ENCODE measurements at places on chromosomes 16 and 17.

GRCh38 chr17:77836557-77837041 is 121.9 kb upstream of the TNRC6C start:
- peak; percentile 67 for DNase-seq

- DNase-seq, result no peak
Measured at GRCh38 chr16:75565640-75566039, 539 bp upstream of the GABARAPL2 start.

GRCh38 chr16:76176153-76176552 is 101.0 kb upstream of the CNTNAP4 start:
- no peak for DNase-seq

DNA sequence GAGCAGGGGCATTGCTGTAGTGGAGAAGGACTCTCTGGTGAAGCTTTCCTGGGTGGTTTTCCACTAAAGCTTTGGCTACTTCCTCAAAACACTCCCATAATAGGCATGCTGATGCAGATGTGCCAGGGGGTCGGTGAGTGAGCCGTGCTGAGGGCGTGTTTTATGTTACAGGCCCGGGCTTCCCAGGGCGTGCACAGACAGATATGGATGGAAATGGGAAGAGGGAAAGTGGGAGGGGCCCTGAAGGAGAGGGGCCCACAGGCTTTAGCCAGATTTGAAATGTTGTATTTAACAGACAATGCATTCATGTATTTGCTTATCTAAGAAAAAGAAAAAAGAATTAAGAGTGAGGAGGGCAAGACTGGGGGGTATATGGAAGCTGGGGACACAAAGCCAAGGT is 56.3 kb downstream of the IL21R start:
- DNase-seq, result no peak

- no peak for DNase-seq
Measured at GRCh38 chr16:8880839-8881510, 1.2 kb upstream of the LITAFD start.

GRCh38 chr17:68459037-68459639 is 1.8 kb upstream of the WIPI1 start:
- DNase-seq, result no peak

DNA sequence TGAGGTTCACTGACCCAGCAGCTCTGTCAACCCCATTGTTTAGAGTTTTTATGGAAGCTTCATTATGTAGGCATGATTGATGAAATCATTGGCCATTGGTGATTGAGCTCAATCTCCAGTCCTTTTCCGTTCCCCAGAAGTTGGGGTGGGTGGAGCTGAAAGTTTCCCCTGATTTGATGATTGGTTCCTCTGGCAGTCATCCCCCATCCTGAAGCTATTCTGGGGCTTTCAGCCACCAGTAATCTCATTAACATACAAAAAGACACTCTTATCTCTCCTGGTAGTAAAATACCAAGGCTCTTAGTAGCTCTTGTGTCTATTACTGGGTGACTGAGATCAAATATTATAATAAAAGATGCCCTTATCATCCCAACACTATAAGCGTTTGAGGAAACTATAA is 67.1 kb downstream of the TANC2 start:
- DNase-seq, result no peak

- DNase-seq, result no peak
Measured at GRCh38 chr16:10228779-10229178, 46.6 kb upstream of the GRIN2A start.

GRCh38 chr17:73973586-73974409 is 229.7 kb upstream of the RPL38 start:
- DNase-seq, result no peak

DNA sequence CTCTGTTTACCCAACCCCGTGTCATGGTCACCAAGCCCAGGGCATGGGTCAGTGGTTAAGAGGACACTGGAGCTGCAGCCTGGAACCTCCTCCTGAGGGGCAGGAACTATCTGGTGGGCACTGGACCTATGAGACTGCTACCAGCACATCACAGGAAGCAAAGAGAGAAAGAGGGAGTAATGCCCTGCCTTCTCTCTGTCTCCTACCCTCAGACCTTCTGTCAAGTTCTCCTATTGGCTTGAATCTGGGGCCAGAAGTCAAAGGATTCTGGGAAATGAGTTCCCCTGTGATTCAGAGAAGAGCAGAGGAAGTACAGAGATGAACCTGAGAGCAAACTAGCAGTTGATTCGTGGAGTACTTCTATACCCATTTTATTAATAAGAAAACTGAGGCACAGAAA is 123.0 kb upstream of the GNAO1 start:
- no peak for DNase-seq

DNA sequence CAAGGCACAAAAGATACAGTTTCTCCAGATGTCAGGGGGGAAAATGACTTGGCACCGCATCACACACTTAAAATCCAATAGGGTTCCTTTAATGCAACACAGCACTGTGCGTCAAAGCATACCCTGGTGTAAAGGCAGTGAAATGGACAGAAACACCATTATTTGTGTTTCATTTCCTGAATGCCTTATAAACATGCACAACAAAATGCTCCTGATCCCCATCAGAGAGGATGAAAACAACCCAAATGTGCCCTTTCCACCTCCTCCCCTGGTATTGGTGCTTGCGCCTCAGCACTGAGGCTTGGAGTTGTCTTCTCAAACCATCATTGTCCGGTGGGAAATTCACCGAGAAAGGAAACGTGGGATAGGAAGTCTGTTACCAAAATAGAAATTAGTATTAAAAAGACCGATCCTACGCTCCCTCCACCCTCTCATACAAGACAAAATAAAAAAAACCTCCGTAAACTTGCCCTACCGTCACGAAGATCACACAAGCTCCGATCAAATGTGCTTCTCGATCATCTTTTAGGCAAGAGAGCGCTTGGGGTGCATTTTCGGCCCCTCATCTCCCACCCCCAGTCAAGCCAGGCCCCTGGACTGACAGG is 722 bp downstream of the CDC27 start:
- no peak for DNase-seq

- DNase-seq, result no peak
Measured at GRCh38 chr17:83078378-83079351, 744 bp upstream of the METRNL start.

DNA sequence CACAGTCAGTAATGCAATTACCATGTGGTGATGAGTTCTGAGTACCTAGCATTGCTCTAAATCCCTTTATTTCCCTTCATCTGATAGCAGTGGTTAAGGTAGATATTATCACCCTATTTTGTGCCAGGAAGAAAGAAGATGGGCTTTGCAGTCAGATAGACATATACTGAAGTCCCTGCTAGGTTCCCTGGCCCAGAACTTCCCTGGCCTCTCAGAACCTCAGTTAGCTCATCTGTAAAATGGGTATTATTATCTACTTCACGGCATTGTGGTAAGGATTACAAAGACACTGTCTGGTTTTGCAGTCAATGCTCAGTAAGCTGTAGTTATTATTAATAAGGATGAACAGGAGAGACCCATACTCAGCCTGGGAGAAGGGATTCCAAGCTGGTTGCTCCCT is 4.6 kb upstream of the CRYBA1 start:
- no peak for DNase-seq

GRCh38 chr17:71709271-71709890 is 411.4 kb upstream of the SOX9 start:
- no peak for DNase-seq

DNA sequence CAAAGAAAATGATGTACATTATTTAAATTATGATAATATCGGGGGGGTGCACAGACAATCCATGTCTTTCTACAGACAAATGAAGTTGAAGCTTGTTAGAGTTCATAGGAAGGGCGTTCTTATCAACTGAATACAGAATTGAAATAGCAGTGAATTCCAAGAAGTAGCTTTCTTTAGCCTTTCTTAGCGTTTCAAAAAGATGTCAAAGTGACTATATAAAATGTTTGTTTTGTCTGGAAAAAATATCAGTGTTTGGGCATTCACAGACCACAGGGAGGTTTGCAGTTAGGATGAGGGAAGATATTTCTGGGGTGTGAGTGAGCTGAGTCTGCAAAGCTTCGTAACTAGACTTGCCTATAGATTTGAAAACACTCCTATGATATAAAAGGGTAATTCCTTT is 55.0 kb downstream of the STX8 start:
- DNase-seq, result no peak

- no peak for DNase-seq
Measured at GRCh38 chr17:54968988-54969332, 395 bp downstream of the STXBP4 start.

- DNase-seq, result no peak
Measured at GRCh38 chr16:65375651-65376050, 253.8 kb upstream of the CDH11 start.

DNA sequence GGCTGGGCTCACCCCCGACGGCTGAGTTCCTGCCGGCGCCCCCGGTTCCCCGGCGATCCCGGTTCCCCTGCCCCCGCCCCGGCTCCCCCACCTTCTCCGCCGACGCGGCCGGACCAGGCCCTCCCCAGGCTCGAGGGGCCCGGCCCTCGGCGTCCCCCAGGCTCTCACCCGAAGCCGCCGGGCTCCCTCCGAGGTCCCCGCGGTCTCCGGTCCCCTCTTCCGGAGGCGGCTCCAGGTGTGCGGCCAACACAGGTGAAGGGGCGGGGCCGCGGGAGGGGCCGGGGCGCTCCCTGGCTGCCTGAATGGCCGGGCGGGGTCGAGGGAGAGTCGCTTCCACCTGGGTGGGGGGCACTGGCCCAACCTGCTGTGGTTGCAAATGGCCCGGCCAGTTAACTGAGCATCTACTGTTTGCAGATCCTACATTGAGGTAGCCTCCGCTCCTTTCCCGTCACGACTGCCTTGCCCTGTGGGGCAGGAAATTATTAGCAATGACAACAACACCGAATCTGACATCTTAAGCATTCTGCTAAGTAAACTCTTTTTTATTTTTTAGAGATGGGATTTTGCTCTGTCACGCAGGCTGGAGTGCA is at the start of gene BICDL2:
Gene BICDL2, minus strand, starts transcription at position 219 of the 590 bp plus-strand sequence. CDS start 1,448 bp downstream, outside the sequence.
- peak; percentile 51 for DNase-seq

DNA sequence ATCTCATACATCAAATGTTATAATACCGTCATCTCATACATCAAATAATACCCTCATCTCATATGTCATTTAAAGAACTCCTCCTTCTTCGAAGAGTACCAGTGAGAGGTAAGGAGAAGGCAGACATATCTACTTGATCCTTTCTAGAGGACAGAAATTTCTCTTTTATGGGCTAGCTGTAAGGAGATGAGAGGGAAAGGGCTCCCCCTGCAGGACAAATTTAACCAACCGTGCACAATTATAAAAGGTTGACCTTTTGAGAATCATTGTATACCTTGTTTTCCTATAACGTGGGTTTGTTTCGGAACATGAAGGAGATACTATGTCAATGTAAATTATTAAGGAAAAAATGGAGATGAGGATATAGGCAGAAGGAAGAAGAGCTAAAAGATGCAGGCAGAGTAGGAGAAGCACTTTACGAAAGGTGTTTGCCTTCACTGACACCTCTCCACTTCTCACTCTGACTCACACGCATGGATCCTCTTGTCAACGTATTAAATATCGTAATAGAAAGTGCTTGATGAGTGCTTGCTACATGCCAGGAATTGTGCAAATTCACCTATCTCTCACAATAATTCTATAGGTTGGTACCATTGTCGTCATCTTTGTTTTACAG is 465.9 kb upstream of the ERCC4 start:
- peak; percentile 3 for DNase-seq

- no peak for DNase-seq
Measured at GRCh38 chr17:83154311-83155127, 75.1 kb downstream of the METRNL start.

GRCh38 chr17:44338702-44339101 is 6.4 kb upstream of the GRN start:
- no peak for DNase-seq

DNA sequence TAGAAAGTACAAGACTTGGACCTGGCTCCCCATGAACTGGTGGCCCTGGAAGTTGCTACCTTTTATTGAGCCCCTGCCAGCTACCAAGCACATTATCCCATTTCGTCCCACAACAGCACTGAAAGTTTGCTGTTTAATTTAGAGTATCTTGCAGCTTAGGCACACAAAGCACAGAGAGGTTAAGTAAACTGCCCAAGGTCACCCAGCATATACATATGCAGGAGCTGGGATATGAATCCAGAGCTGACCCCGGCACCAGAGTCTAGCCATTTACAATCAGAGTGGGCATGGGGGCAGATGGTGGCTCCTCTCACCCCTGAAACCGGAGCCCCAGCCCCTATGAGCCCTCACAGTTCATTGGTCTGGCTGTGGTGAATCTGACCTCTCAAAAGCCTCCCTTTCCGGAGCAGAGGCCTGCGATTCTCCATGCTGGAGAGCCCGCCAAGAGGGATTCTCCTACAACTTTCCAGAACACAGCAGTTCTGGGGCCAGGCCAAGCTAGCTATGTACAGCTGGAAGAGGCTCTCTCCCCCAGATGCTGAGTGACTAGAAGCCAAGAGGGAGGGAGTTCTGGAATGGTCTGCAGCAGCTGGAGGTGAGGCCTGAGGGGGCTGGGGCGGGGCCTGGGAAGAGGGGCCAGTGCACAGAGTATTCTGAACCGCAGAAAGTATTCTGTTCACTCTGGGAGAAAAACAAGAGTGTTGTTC is 58.3 kb downstream of the SREBF1 start:
- DNase-seq, result no peak

DNA sequence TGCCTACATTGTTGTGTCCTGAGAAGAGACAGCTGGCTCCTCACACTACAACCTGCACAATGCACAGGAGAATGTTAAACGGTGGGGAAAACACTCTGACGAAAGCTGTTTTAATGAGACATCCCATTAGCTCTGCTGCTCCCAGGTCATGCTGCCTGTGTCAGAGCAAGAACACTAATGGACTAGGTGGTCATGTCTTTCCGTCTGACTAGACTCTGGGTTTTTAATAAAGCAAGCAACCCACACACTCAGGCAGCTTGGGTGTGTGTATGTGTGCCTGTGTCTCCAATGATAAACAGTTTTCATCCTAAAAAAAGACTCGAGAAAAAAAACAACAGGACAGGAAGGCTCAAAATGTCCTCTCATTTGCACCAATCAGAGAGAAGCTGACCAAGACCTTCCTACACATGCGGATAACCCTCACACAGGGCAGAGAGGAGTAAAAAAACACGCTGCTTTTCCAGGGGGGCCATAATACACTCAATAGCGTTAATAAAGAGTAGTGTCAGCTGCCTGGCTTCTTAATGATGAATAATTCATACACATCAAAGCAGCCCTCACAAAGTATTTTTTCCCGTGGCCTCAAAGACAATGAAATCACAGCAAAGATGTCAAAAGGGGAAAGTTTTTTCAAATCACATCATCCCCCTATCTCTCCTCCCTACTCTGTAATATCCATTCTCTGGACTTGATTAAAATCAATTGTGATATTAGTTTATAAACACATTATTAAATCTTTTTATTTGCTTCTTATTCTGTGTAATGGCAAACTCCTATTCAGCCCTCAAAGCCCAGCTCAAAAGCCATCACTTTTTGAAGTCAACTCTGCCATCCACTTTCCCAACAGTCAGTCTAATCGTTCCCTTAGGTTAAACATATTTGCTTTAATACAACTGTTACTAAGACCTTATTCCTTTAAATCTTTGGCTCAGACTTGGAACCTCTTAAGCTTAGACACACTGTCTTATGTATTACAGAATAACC is 244.2 kb upstream of the CDH11 start:
- DNase-seq, result no peak

GRCh38 chr16:56960681-56961281 is 969 bp upstream of the CETP start:
- no peak for DNase-seq

DNA sequence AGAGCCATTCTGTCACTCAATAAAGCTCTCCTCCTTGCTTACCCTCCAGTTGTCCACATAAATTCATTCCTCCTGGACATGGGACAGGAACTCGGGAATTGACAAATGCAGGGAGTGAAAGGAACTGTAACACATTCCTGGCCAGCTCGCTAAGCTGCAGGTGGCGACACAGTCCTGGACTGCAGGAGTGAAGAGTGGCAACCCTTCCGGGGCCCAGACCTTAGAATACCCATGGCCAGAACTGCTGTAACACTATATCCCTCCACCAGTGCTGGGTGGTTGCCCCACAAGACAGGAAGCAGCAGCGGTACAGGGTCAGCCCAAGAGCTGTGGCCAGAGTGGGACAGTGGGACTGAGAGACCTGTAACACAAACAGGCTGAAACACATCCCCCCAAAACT is 30.3 kb upstream of the KIF2B start:
- DNase-seq, result no peak

Measured in LoVo (cell line).